ENCODE measurements at places on chromosomes 6 and 20.

GRCh38 chr6:106939208-106939607 lies 35.3 kb downstream of the CD24 start:
- DNase-seq, result no peak

- DNase-seq, result no peak
Measured at GRCh38 chr6:20875369-20875963, 341.2 kb downstream of the CDKAL1 start.

DNA sequence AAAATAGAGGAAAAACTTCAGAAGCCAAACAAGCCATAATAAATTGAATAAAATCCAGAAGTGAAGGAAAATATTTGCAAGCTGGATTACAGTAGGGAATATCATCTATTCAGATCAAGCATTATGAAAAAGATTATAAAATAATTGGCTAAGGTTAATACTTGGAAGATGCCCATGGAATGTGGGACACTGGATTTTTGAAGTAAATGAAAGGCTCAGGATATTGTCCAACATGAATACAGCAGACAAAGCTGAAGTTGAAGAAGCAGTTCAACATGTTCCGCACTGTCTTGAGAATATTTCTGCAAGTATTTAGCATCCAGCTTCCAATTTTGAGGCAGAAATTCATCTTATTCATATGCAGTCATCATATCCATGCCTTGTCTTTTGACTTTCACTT lies 1278.4 kb upstream of the GJE1 start:
- DNase-seq, result no peak

DNA sequence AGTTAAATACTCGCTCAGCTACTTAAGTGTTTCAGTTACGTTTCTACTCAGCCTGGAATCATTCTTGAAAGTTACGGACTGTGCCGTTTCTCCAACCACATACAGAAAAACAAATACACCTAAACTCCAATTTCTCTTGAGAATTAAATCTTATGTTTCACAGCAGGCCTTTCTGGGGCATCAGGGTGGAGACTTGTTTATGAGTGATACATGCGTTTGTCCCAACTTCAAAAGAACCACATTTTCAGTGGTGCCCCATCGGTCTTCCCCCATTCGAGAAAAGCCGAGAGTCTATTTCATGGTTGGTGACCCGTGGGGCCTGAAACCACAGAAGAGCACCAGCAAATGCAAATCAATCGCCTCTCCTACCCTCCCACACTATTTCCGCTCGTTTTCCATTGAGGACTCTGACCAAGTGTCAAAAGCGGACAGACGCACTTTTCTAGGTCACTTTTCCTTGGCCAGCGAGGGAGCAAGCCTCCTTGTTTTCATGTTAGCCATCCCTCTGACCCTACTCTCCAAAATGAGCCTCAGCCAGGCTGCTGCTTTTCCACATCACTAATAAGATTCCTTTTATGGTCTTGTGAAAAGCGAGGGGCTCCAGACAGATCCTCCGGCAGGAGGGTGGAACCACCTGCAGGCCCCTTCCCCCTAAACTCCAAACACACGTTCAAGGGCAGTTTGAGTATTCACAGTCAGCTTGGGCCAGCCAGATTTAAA lies 3.1 kb downstream of the JAG1 start:
- DNase-seq, result no peak

GRCh38 chr6:135212935-135213334 lies 31.8 kb downstream of the MYB start:
- no peak for DNase-seq

DNA sequence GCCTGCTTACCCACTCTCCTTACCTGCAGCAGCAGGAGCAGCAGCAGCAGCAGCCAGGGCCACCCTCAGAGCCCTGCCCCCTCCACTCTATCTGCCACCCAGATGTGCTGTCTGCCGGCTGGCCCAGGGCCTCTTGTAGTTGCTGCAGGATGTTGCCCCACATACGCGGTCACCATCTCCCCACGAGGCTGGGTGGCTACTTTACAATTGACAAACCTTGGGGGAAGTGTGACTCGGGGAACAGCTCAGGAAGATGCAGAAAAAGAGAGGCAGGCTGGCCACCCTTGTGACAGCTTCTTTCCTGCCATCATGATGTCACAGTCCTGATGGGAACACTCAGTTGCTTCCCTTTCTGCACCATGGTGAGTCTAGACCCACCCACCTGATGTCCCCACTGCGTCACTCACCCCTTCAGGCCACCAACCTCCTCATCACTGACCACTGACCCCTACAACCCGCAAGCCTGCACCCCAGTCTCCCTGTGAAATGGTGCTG lies 14.5 kb downstream of the TREM1 start:
- no peak for DNase-seq

GRCh38 chr6:27642744-27643456 lies 170.0 kb upstream of the ZNF184 start:
- DNase-seq, result no peak

- DNase-seq, result no peak
Measured at GRCh38 chr6:89221971-89222711, 5.0 kb upstream of the GABRR1 start.

- DNase-seq, result peak; percentile 72
Measured at GRCh38 chr6:13574571-13575376, at the start of gene SIRT5. Gene SIRT5 (plus strand): TSS chr6:13574601. CDS start chr6:13584111, 9,510 bp downstream.

GRCh38 chr6:42860481-42860880 lies 18.9 kb upstream of the RPL7L1 start:
- no peak for DNase-seq

- no peak for DNase-seq
Measured at GRCh38 chr6:33840048-33840926, 36.5 kb upstream of the MLN start.

DNA sequence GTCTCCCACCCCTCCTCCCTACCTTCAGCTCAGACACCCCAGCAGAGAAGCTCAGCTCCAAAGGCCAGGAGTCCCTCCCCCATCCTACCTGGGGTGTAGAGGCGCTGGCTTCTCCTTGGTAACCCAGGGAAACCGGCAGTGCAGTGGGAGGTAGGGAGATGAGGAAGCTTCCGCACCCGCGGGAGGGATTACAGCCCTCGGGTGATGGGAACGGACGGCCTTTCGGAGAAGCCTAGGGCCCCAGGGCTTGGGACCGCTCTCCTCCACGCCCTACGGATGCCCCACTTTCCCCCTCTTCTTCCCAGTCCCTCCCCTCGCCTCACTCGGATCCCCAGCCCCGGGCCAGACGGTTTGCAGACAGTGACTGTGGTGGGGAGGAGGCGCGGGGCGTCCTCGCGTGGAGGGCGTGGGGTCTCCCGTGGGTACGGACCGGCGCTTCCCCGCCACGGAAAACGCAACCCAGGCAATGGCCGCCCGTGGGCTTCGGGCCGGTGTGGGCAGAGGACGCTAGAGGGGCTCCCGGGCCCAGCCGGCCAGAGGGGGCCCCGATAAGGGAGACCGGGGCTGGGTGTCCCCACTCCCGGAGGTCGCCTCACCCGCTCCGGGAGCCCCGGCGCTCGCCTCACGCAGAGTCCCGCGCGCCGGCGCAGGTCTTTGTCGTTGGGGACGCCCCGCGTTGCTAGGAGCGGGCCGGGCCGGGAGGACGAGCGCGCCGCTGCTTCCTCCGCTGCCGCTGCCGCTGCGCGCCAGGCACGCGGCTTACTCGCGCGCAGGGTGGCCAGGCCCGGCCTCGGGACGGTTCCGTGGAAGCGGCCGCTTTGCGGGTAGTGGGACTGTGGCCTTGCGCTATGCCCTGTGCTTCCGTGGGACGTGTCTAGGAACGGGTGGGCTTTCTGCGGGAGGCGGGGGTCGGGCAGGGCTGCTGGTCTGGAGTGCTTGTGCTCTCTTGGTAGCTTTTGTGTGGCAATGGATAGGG lies 15.8 kb downstream of the AARS2 start:
- no peak for DNase-seq

DNA sequence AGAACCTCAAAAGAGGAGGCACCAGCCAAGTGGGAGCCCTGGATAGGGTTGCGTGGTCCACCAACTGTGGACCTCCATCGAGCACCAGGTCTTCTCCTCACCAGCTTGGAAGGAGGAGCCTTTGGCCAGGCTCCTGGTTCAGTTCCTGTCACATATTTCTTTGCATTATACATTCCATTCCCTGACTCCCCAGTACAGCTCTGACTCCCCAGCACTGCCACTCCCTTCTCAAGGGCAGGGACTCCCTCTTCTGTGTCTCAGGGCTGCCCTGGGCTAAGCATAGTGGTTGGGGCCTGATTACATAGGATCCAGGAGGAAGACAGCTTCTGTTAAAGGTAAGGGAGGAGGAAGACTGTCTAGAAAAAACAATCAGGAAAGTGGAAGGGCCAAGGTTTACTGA lies 91.1 kb downstream of the MRPL14 start:
- DNase-seq, result no peak

DNA sequence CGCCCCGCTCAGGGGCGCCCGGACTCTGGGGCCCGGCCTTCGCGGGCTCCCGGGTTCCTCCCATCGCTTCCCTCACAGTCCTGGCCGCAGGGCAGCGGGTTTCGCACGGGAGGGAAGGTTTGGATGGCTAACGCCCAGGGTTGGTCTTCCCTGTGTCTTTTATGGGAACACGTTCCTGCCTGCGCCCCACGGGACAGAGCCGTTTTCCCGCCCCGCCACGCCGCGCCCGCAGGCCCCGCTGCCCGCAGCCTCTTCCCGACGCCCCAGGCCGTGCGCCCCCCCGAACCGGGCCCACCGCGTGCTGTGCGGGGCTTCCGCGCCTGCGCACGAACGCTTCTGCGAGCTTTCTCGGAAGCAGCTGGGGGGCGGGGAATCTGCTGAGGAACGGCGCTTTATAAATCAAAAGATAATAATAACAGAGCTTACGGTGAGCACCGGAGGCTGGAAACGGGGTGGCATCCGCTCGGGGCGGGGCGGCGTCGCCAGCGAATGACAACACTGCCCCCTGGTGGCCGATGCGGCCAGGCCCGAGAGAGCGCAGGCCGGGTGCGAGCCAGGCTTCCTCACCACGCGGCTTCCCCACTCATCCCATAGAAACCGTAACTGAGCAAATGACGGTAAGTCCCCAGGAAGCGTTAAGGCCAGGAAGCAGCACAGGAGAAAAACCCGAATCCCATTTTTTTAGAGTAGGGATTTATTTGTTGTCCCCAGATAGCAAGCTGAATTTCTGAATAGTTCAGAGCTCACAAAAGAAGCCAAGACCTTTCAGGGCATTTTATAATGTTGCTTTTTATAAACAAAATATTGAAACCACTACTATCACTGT lies 116.4 kb downstream of the MYLK4 start:
- DNase-seq, result peak; percentile 78

DNA sequence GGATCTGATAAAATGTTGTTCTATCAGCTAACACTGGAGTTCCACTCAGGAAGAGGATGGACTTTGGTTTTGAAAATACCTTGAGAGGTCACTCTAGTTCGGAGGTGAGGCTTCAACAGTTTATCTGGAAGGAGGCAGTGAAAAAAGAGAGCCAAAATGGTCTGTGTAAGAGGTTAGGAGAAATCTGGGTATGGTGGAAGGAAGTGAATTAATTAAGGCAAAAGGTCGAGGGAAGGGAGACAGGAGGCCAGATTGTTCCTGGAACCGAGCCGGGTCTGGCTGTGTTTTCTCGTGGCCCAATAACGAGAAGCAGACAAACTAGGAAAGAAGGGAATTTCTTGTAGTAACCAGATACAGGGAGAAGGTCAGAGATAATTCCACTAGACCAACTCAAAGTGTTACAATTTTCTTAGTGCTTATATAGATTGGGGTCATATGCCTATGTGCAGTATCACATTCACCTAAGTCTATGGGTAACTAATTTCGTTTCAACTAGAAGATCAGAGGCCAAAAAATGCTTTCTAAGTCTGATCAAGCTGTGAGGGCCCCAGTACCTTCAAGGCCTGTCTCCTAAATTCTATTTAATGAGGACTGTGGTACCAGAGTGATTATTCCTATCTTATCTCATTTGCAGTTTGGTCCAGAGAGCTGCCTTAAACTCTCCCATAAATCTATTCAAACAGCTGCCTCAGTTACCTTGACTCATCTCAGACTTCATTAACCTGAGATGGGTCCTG lies 96.0 kb upstream of the SNX9 start:
- DNase-seq, result no peak

GRCh38 chr6:41937861-41938574 lies 3.6 kb downstream of the CCND3 start:
- DNase-seq, result no peak

GRCh38 chr6:30913721-30914075 lies 340 bp upstream of the VARS2 start:
- no peak for DNase-seq

DNA sequence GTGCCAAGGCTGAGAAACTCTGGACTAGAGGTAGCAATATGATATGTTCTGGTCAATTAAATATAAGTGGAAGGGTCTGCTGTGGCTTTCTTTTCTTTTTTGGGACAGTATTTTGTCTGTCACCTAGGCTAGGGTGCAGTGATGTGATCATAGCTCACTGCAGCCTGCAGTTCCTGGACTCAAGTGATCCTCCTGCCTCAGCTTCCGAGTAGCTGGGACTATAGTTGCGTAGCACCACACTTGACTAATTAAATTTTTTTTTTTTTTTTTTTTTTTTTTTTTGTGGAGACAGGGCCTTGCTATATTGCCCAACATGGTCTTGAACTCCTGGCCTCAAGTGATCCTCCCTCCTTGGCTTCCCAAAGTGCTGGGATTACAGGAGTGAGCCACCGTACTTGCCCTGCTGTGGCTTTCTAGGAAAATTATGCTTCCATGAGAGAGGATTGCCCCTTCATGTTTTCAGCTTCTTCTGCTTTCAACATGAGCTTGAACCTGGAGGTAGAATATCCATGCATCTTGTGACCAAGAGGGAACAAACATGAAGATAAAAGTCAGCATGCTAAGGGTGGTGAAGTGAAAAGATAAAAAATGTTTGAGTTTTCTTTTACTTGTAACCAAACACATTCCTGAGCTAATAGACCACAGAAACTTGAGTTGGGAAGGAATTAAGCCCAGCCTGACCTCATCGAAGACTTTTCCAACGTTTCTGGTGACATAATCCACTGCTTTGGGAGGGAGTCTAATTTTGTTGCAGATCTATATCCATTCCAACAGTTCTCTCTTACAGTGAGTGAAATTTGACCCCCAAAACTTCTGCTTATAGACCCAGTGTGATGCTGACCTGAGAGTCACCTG lies 75.1 kb downstream of the CARMIL1 start:
- DNase-seq, result no peak

- DNase-seq, result no peak
Measured at GRCh38 chr6:135481783-135482369, 15.7 kb downstream of the AHI1 start.

DNA sequence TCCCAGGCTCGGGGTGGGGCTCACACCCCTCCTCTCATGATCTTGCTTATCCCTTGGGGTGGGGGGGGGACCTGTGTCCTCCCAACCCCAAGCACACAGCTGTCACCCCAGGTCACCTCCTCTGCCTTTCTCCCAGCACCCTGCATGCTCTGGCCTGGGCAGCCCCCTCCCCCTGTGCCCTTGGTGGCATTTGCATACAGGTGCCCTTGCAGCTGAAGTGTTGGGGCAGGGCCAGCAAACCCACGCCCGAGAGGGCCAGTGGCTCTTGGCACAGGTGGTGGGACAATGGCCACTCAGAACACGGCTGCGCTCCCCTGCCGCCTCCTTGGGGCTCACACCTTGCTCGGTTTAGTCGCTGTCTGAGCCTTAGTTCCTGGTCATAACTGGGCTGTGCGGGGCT lies 11.3 kb upstream of the MYT1 start:
- no peak for DNase-seq

Measured in memory B cell (primary cell).